CMK (cell line): ENCODE measurements at places on chromosomes 13 and 19.

- no peak for DNase-seq
These were observed 108.3 kb downstream of the SLITRK5 start for GRCh38 chr13:87779426-87779825.

- no peak for DNase-seq
These were observed 1.2 kb upstream of the KATNAL1 start for GRCh38 chr13:30308548-30308947.

DNA sequence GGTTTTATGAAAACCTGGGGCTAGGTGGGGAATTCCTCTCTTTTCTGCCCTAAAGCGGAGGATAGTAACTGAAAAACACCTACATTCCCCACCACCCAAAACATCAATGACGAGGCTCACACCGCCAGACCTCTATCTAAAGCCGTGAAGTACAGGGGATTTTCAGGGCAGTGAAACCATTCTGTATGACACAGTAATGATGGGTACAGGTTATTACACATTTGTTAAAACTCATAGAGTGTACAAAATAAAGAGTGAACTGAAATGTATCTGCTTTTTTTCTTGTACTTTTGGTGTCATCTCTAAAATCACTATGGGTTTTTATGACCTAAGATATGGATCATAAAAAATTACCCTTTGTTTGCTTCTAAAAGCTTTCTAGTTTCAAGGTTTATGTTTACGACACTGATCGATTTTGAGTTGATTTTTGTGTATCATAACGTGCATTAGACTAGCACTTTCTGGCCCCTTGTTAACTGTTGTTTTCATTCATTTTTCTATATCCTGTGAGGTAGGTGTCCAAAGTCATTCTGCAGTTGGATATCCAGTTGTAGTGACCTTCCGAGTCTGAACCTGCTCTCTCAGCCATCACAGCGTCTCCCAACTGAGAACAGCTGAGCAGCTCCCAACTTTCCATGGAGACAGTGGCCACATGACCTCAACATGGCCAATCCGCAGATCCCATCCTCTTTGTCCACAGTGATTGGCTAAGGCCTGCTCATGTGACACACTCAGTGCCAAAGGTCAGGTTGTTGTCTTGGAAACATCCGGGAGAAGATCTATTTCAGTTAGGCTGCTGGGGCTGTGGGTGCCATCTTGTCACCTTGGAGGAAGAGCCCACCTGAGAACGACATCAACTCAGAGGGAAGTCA is 10.3 kb downstream of the MBD3L2B start:
- DNase-seq, result no peak

GRCh38 chr19:7916955-7917266 is 2.3 kb downstream of the TGFBR3L start:
- no peak for DNase-seq

DNA sequence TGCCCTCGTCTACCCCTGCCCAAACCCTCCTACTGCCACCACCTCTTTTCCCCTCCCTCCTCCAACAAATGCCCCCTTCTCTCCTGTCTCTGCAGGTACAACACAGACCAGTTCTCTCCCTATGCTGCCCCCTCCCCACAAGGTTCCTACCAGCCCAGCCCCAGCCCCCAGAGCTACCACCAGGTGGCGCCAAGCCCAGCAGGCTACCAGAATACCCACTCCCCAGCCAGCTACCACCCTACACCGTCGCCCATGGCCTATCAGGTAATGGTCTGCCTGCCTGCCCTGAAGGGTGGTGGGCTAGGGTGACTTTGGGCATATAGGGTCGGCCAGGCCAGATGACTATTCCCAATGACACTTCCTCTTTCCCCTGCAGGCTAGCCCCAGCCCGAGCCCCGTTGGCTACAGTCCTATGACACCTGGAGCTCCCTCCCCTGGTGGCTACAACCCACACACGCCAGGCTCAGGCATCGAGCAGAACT is 6.5 kb upstream of the TIMM50 start:
- DNase-seq, result no peak
